ENCODE measurements at places on chromosomes 5 and 9.

DNA sequence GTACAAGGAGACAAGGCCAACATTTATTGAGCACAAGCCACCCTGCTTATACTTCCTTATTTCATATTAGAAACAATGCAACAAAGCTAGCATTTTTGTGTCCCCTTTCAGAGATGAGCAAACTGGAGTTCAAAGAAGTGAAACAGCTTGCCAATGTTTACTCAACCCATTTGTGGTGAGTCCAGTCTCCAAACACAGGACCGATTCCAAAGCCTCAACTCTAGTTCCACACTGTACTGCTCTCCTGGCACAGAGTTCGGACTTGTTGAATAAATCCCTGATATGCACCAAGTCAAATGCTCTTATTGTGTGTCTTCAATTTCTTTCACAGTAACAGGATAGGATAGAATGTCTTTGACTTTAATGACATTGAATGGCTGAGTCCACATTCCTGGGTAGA, 604.8 kb upstream of the BRINP1 start:
- no peak for DNase-seq

DNA sequence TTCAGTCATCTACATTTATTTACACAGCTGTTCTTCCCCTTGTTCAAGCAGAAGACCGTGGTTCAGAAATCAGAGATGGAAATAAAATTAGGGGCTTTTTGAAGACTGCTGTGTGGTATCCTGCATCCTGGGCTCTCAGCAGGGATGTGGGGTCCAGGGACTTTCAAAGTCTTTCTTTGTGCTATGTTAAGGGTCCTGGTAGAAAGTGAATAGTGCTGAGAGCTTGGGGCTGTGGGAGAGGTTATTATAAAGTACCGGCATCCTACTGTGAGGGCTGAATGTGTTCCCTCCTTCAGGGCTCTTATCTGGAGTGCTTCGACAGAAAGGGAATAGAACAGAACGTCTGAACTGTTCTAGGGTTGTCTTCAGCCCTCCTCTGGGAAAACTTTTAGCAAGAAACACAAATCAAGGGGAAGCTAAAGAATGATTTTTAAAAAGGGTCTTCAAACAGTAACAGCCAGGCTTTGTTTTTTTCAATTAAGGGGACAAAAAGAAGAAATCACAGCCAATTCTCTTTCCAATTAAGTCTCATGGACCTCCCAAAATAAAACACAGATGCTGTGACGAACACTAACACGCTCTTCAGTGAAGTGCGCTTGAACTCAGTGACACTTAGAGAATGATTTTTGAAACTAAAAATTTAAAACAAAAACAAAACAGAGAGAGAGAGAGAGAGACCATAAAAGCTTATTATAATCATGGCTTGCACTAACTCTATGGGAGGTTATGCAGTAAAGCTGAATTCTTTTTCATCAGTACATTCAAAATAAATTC, 15.7 kb upstream of the SLC1A3 start:
- no peak for DNase-seq

DNA sequence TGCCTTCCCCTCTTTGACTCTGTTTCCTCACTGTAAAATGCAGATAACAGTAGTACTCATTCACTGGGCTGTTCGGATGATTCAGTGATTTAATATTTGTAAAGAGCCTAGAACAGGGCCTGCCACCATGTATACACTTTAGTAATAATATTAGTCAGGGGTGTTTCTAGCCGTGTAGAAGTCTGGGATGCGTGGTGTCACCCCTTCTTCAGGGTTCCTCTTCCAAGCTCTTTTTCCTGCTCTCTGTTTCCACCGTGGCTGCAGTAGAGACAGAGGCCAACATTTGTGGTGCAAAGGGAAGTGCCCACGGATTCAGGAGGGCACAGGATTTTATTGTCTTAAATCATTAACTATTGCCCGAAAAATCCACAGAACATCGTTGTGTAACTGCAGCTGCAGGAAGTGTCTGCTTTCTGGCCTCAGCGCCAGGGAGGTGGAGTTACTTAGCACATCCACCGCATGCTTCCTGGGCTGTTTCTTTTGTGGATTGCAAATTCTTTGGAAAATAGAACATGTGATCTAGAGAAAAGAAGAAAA, 61.7 kb downstream of the TRIO start:
- peak; percentile 81 for DNase-seq

- DNase-seq: no peak
These were observed 543 bp downstream of the ST8SIA4 start for GRCh38 chr5:100902440-100903038.

DNA sequence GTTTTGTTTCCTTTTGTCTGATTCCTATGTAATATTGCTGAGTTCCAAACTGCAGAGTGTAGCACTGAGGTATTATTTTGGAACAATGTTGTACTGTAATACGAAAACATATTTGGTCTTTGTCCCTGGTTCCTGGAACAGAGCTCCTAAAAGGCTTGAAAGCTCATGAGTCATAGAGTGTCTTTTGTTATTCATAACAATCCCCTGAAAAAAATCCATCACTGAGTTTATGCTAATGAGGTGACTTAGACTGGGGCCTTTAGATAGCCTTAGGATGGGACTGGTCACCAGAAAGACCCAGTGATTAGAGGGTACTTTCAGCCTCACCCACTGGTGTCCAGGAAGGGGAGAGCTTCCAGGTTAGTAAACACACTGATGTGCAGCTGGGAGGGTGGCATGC, 132.7 kb upstream of the POU5F2 start:
- DNase-seq: peak; percentile 63

GRCh38 chr5:82662340-82662739, 384.2 kb upstream of the RPS23 start:
- DNase-seq: no peak

- no peak for DNase-seq
These were observed 41.5 kb downstream of the FOXI1 start for GRCh38 chr5:170147051-170147752.

All from fibroblast of skin of back (primary cell).